NCI-H2029 (cell line): ENCODE measurements at places on chromosomes 2 and 18.

DNA sequence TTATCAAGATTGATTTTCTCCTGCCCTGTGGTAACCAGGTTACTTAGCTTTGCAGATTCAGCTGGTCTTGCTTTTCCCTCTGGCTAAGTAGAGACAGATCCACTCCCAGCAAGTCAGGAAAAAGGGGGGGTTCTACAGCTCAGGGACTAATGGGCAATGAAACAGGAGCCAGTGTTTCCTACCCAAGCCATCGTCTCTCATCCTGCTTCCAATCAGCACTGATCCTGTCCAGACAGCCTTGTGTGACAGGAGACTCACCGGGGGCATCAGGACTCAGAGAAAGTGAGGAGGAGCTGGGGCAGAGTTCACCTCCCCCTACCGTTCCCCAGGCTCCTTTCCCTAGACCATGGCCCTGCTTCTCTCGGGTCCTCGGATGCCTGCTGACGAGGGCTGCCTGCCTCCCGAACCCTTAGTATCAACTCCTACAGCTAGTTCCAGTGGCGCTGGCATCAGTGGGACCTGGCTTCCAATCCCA, 307.6 kb downstream of the ALK start:
- DNase-seq = no peak

GRCh38 chr2:168749297-168749696, 53.1 kb upstream of the NOSTRIN start:
- DNase-seq = no peak

DNA sequence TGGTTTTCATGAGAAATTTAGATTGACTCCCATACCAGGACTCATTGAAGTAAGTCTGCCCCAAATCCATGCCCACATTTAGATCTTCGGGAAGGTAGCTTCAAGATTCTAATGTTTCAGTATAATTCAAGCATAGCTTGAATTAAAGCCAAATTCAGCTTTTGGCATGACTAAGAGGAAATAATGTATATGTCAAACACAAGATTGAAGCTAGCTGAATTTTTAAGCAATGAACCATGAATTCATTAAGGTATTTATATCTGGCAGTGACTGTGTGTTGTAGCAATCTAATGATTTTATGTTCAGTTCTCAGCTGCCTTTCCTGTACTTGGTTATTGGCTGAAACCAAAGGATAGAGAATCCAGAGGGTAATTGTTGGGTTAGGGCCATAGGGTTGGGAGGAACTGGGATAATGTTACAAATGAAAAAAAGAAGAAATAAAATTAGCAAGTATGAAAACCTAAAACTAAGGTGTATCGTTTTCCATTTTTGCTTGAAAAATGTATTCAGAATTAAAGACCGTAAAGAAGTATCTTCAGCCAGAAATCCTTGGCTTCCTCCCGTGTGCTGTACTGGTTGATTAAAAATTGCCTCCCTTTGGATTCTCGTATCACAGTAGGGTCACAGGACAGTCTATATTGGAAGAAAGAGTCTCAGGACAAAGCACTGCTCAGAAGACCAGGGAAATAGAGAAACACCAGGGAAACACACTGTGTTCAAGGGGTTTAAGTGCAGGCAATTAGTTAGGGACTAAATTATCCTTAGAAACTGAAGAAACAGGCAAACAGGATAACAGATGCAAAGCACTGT, 119.0 kb upstream of the FN1 start:
- DNase-seq = no peak

DNA sequence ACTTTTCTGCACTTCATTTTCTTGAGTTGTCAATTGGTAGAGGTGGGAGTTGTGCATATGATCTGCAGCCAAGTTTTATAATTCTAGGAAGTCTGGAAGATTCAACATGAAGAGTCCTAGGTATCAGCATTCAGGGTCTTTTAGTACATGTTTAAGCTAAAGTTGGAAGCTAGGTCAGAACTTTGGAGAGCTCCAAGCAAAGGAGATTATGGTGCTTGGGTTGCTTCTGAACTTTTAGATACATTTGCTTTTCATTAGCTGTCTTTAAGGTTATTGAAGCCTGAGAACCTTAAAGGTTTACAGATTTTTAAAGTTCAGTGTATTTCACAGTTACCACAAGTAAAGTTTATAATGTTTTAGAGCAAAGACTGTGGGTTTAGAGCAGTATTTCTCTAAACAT, 85.5 kb downstream of the EPC2 start:
- no peak for DNase-seq

GRCh38 chr18:77077941-77078689, 54.5 kb downstream of the MBP start:
- DNase-seq = no peak

- DNase-seq = no peak
Observed at GRCh38 chr2:164677733-164678132, 56.5 kb upstream of the GRB14 start.

DNA sequence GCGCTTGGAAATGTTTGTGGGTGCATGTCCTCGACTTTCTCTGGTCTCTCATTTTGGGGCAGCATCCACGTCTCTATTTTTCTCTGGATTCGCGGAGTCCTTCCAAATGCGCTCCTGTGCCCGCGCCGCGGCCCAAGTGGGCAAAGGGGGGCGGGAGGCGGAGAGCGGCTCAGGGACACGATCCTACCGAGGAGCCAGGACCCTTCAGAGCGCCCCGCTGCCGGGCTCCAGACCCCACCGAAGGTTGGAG, 990 bp downstream of the EPAS1 start:
- DNase-seq = no peak

DNA sequence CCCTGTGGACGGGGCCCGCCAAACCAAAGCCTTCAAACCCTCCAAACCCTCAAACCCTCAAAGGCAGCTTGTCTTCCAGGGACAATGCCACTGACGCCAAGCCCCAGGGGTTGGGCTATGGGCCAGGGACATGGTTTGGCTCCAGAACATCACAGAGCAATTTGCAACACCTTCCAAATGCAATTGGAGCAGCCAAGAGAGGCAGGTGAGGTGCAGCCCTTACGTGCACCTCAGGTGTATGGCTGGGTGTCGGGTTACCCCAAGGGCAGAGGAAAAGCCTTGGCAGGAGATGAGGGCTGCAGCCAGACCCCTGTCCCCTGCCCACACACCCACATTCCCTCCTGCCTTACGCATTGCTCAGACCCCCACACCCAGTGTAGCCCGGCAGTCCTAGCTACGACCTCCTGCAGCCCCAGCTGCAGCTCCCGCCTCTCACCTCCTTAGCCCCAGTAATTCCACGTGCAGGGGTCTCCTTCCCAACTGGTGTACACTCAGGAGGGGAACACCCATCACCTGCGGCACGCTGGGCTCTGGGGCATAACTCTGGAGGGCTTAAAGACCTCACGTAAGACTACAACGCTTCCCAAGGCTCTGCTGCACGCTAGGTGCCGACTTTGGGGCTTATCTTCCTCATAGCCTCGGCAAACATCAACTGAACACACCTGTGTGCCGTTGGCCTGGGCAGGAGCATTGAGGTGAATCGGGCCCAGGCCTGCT, 88.7 kb downstream of the TFCP2L1 start:
- peak; percentile 91 for DNase-seq

DNA sequence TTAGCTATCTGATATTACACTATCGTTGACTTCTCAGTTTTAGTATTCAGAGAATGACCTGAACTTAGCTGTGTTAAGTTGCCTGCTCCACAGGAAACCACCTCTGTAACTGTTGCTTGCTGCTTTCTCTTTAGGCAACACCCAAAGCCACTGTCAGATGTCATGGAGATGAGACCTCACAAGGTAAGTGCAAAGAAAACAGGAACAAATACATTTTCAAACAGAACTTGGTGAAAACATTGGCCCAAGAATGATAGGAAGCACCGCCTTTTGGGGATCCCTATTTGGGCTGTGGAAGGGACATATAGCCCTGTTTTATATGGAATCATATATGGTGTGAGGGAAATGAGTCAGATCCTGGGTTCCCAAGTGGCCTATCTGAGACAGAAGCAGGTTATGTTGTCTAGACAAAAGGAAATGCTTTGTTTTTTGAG, 143.4 kb downstream of the UBE2E3 start:
- no peak for DNase-seq

GRCh38 chr2:190540048-190540447, 5.5 kb upstream of the NEMP2 start:
- DNase-seq = no peak

- DNase-seq = no peak
Observed at GRCh38 chr18:4126939-4127338, 328.2 kb downstream of the DLGAP1 start.

- DNase-seq = no peak
Observed at GRCh38 chr2:124424074-124424473, 399.0 kb downstream of the CNTNAP5 start.

- DNase-seq = no peak
Observed at GRCh38 chr18:36249392-36249791, 48.1 kb upstream of the FHOD3 start.

GRCh38 chr2:18464913-18465312, 95.5 kb downstream of the RDH14 start:
- no peak for DNase-seq

DNA sequence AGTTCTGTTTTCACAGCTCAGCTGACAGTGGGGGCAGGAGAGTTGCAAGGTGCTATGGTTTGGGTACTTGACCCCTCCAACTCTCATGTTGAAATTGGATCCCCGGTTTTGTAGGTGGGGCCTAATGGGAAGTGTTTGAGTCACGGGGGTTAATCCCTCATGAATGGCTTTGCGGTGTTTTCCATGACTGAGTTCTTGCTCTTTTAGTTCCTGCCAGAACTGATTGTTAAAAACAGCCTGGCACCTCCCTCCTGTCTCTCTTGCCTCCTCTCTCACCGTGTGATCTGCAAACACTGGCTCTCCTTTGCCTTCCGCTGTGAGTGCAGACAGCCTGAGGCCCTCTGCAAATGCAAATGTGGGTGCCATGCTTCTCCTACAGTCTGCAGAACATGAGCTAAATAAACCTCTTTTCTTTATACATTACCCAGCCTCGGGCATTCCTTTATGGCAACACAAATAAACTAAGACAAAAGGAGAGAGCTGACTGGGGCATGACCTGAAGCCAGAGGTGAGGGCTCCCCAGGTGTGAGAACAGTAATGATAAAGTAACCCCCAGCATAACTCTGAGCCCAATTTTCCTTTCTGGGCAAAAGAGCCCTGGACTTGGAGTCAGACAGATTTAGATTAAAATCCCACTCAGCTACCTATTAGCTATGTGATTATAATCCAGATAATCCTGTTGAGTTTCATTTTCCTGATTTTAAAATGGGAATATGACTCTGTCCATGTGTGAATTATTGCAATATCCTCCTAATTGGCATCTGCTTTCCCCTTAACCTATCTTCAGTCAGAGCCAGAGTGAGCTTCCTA, 64.9 kb upstream of the CAPN13 start:
- peak; percentile 95 for DNase-seq

DNA sequence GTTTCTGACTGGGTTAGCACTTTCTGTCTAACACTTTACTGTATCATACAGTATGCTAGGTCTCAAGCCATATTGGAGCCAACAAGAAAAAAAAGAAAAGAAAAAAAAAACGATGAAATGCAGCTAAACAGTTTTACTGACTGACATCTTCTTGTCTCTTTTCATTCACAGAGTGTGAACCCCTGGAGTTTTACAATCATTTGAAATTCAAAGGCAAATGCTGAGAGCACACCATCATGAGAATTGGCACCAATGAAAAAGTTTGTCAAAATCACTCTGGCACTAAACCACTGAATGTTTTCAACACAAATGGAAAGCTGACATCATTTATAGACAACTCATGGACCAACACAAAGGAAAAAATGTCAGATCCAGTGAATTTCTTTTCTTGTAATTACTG, 513.3 kb downstream of the LRRTM4 start:
- DNase-seq = no peak

GRCh38 chr2:102313025-102313424, 1.7 kb downstream of the IL1RL1 start:
- no peak for DNase-seq

DNA sequence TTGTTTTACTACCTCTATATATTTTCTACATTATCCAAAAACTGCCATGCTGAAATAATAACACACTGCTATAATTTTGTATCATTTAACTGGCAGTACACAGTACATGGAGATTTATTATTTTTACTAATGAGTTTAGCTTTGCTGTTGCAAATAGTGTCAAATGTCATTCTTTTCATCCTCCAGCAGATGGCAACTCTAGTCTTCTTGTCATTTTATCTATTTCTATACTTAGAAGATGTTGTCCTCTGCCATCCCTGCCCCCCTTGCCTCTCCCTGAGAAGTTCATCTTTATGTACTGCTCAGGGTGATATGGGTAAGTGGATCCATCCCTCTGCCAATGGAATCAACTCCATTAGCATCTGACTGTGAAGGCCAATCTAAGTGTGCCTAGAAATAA, 21.7 kb upstream of the LRRTM1 start:
- DNase-seq = no peak

- no peak for DNase-seq
Observed at GRCh38 chr2:182949052-182949451, 82.6 kb upstream of the FRZB start.

GRCh38 chr2:99640635-99641151, 150.9 kb upstream of the REV1 start:
- DNase-seq = no peak

DNA sequence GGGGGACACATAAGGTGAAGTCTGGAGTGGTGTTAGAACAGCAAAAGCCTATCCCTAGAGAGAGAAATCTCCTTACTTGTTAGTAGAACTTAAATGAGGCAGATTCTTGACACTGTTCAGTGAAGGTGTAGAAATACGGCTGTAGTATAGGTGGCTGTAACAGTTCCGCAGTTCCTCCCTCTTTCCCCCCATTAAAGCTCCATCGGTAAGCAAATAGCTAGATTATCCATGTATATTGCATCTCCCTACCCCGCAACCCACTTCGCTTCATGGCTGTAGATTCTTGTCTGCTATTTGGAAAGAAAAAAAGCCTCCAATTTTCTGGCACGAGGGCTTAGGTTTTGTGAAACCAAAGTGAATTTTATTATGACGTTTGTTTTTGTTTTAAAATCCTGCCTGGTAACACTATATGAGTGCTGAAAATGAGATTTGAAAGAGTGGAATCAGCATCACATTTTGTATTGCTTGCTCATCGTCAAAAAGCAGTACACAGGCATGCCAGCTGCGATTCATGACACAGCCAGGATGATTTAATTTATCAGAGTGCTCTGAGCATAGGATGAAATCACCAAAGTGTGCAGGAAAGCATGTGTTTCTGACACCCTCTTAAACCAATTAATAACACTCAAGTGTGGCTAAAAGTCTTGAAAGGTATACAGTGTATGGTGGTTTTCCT, 1.4 kb downstream of the FAM171B start:
- DNase-seq = no peak

DNA sequence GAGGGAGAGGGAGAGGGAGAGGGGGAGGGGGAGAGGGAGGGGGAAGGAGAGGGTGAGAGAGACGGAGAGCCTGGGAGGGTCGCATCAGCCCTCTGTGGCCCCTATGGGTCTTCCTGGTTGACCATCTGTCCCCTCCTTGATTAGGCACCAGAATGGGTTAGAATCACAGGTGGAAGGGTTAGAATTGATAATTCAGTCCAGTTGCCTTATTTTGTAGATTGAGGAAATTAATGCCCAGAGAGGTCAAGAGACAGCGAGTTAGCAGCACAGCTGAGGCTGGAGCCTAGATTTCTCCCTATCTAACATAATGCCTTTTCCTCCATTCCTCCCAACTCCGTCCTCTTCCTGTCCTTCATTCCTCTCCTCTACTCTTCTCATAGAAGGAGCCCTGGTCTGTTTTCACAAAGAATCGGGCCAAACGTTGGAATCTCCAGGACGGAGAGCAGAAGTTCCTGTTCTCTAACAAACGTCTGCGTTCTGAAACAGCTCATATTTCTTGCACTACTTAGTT, 338 bp upstream of the THUMPD2 start:
- DNase-seq = no peak

GRCh38 chr2:99421469-99421868, 68.3 kb downstream of the REV1 start:
- DNase-seq = no peak
